ENCODE measurements at places on chromosomes 16 and 17.

DNA sequence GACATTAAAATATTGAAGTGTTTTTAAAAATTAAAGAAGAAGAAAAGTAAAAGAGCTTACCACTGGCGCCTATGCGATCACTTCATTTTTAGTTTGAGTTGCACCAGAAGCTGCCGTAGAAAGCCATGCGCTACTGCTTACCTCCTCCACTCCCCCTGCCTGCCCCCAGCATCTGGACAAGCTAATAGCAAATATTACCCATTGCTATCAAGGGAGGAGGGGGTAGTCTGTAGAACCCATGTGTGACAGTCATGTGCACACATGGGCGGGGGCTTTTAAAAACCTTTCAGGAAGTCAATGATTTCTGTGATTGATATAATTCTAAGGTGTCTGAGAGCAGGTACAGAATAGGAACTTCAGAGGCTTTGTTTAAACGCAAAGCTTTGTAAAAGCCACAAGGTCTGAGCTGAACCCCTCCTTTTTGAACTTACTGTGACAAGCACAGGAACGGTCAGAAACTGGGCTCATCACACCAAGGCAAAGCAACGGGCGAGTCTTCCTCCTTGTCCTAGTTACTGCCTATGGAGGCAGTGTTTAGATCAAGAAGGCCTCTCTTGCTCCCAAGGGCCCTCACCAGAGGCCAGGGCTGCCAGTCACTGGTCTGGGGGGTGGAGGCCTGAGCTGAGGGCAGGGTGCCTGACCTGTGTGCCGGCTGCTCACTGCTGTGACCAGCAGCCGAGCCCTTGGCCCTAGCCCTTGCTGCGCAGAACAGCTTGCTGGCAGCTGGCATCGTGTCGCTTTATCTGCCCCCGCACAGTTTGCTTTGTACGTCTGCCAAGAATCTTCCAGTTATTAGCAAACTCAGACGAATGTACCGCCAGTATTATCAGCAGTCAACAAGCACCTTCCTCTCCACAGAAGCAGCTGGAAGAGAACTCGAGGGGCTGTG lies 15.0 kb downstream of the GINS2 start:
- no peak for DNase-seq

GRCh38 chr17:64639516-64639915 lies 22.6 kb downstream of the SMURF2 start:
- DNase-seq = no peak

DNA sequence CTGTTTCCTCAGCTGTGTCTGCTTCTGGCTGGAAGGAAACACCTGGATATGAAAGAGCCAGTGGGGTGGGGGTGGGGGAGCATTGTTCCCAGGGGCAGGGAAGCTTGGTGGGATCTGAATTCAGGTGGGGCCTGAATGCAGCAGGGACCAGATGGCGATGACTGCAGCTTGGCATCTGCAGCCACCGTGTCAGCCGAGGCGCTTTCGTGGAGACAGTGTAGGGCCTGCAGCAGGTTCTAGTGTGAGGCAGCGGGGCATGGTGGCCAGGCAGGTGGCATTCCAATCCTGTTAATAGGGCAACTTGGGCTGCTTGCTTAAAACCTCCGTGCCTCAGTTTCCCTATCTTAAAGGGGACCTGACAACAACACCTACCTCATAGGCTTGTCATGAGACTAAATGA lies 1.7 kb downstream of the PIK3R6 start:
- DNase-seq = no peak

DNA sequence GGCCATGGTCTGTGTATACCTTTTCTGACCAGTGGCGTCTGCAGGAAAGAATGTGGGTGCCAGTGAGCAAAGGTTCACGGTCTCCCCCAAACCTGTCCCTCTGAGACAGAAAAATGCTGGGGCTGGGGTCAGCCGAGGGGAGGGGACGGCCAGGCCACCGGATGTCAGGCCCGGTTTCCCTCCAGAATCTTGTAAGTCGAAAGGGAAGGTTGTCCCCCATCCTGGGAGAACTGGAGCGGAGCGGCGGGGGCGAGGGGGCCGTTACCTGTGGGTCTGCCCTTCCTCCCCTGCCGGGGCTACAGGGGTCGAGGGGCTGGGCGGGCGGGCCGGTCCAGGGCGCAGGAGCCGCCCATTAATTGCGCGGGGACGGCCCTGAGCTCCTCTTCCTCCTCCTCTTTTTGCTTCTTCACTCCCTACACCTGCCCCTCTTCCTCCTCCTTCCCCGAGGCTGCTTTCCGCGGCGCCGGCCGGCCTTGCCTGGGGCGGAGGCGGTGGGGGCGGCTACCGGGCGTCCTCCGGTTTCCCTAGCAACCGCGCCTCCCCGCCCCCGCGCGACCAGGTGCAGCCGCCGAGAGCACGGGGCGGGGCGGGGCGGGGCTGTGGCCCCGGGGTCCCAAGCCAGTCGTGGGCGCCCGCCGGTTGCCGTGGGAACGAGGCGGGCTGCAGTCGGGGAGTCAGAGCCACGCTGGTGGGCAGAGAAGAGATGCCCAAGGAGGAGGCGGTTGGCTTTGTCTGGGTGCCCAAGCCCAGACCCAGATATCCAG lies at the start of gene MARCHF10:
MARCHF10 (minus strand) TSS at position 503 of the 764 bp plus-strand sequence. CDS start 6,579 bp downstream, outside the sequence.
- no peak for DNase-seq

- DNase-seq = no peak
Measured at GRCh38 chr17:77308861-77309726, 168.3 kb downstream of the SEC14L1 start.

GRCh38 chr17:60704170-60704569 lies 26.5 kb downstream of the BCAS3 start:
- DNase-seq = no peak

DNA sequence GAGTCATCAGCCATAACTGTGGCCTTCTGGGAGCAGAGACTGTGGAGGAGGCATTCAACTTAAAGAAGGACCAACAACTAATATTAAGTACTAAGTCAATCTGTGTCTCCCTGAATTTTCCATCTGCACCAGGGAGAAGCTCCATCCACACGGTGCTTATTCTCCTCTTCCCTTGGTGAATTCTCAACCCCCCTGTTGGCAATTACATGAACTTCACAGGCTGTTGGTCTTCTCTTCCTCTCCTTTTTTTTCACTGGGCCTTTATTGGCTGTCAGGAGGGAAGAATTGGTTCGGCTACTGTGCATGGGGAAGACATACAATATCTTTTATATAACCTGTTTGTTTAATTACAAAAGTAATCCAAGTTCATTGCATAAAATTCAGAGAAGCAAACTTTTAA lies 152.8 kb upstream of the IRX6 start:
- no peak for DNase-seq

GRCh38 chr17:49216482-49216881 lies 6.0 kb downstream of the ABI3 start:
- no peak for DNase-seq

GRCh38 chr17:30996486-30996885 lies 25.6 kb downstream of the RNF135 start:
- DNase-seq = no peak

Measured in epithelial cell of esophagus (primary cell).